ENCODE measurements at places on chromosomes 11 and 22.

GRCh38 chr11:126791446-126791845, 209.1 kb downstream of the KIRREL3 start:
- DNase-seq: no peak

DNA sequence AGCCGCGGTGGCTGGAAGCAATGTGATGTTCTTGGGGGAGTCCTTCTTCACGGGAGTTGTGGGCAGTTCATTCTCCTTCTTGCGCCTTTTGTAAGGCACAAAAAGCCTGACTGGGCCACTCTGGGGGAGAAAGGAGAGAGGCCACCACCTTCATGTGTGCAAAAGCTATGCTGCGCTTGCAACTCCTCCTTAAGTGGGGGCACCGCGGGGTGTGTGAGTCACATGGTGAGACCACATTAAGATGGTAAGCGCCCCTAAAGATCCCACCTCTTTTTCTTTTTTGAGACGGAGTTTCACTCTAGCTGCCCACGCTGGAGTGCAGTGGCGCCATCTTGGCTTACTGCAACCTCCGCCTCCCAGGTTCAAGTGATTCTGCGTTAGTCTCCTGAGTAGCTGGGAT, 14.1 kb downstream of the DEAF1 start:
- no peak for DNase-seq

DNA sequence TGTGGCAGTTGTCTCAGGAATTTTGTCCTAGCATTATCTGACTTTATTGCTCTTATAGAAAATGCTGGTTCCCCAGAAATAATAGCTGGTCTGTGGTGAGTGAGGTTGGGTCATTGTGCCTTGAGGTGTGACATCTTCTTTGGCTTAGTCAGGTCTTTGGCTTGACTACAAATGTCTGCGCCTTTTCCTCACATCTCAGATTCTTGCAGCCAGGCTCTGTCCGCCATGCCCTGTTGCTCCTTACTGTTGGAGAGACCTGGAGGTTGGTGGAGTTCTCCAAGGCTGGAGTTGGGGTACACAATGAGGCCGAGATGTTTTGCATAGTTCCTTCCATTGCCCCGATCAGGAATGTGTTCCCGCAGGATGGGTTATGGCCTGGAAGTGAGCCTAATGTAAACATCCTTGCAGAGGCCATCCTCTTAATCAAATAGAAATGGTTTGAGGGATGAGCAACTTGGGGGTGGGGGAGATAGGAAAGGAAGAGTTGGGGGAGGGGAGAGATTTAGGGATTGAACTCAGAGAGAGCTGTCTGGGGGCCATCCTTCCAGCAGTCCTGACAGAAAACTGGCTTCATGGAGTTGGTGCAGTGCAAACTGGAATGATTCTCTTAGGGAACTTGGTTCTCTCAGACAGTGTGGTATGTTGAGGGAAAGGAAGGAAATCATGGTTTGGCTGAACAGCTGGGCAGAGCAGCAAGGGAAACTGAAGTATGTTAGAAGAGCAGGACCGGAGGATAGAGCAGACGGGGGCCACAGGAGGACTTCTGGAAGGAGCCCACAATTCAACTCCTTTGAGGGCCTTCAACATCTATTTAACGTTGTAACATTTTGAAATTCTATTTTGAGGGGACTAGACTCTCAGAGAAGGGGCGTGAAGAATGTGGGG, 49.9 kb downstream of the ZBTB16 start:
- DNase-seq: no peak

- DNase-seq: peak; percentile 42
These were observed 74.5 kb upstream of the ARFGAP3 start for GRCh38 chr22:42931421-42932196.

DNA sequence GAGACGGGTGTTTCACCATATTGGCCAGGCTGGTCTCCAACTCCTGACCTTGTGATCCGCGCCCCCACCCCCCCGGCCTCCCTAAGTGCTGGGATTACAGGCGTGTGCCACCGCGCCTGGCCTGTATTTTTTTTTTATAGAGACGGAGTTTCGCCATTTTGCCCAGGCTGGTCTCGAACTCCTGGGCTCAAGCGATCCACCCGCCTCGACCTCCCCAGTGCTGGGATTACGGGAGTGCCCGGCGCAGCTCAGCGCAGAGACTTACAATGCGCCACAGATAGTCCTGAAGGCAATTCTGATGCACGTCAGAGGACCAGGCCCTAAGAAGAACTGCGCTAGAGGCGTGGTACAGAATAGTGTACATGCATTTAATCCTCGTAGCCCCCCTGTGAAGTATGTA, 587 bp upstream of the VPS51 start:
- DNase-seq: no peak

DNA sequence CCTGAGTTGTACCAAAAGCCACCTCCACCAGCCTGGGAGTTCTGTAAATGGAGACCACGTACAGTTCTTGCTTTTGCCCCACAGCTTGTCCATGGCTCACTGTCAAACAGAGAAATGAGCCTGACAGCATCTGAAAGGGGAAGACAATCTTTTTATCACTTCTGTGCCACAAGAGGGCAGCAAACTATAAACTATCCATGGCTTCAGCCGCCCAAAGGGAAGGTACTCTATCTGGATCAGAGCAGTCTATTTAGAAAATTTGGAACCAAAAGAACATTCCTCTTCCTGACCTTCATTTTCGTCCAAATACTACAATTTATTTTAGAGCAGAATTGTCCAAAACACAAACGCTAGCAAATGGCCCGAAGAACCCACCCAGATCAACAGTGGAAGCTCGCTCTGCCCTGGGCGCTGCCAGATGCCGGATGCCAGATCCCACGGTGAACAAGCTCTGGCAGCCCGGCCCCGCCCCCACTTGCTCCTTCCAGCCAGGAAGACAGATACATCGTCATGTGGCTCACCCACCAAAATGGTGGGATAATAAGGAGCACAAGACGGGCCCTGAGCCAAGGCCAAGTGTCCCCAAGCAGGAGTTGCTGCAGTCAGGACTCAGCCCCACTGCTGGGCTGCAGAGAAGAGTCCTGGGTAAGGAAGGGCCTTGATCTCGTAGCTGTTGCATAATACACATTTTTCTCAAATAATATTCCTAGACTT, 23.9 kb upstream of the SCGB1A1 start:
- DNase-seq: peak; percentile 65

GRCh38 chr22:17954200-17954859, 70.0 kb downstream of the MICAL3 start:
- no peak for DNase-seq

DNA sequence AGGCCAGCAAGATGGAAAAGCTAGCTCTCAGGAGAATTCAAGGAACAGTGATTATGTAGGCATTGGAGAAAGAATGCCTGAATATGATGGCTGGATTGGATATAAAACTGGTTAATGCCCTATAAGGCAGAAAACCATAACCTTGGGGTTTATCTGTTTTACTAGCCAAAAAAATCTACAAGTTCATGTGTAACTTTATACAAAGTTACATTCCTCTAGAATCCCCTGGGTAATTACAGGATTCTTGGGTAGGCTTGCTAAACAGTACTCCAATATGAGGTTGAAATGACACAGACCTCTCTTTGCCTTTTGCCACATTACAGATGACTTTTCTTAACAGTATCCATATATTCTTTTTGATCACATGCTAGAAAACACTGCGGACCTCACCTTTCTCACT, 26.0 kb downstream of the TSPAN18 start:
- DNase-seq: no peak

GRCh38 chr11:24560324-24560723, 63.5 kb downstream of the LUZP2 start:
- DNase-seq: no peak

DNA sequence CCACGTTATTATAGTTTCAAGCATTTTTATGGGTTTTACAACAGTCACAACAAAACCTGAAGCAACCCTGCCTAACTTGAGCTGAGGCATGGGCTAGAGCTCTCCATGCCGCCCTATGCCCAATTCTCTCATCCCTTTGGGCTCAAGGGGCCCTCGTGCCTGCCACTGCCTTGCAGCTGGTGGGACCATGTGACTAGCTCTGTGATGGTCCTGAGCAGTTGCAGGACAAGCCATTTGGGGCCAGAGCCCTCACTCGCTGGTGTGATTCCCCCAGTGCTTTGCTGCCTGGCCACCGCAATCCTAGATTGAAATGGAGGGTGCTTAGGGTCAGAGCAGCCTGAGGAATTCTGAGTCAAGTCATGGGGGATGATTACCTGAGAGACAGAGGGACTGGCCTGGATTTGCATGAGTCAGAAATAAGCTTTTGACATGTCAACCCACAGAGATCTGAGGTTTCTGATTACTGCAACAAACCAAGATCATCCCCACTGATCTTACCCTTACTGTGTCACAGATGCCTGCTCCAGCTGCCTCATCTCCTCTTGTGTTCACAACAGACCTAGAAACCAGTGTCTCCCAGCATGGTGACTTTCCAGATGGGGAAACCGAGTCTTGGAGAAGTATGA, 323.7 kb downstream of the BRD1 start:
- DNase-seq: no peak

- DNase-seq: no peak
These were observed 550.8 kb upstream of the CADM1 start for GRCh38 chr11:116055064-116055463.

DNA sequence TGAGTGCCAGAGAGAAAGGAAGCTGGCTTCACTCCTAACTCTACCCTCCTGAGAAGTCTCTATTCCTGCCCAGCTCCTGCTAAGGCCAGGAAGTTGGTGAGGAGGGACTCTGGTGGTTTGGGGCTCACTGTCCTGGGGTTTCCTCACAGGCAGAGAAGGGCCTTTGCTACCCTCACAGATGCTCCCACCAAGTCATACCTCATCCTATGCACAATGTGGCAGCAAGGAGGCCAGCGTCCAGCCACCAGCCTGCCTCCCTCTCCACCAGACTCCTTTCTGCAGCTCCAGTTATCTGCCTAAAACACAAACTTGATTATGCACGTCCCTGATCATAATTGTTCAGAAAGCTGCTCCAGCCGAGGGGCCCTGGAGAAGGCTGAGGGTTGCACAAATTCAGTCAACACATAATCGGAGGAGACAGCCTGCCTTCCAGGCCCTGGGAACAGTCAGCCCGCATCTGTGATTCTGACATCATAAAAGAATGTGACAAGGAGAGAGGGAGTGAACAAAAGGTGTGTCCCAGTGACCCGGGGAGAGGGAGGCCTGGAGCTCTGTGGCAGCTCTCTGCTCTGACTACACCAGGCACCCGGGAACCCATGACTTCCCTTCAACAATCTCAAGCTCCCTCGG, 28.8 kb downstream of the DKK3 start:
- no peak for DNase-seq

- peak; percentile 48 for DNase-seq
These were observed 99.4 kb downstream of the MIAT start for GRCh38 chr22:26756675-26757293.

DNA sequence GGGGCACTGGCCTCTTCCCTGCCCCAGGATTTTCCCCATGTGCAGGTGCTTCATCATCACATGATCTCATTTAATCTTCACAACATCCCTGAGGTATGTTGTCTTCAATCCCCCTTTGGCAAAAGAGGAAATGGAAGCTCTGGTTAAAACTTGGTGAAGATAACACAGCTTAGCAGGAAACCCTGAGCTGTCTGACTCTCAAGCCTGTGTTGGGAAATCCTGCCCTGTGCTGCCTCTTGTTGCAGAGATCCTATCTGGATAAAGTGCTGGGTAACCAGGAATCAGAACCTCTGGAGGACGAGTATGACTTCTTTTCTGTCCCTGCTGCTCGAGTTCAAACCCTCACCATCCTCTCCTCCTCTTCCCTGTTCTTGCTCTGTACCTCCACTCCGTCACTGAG, 13.1 kb upstream of the E2F8 start:
- no peak for DNase-seq

DNA sequence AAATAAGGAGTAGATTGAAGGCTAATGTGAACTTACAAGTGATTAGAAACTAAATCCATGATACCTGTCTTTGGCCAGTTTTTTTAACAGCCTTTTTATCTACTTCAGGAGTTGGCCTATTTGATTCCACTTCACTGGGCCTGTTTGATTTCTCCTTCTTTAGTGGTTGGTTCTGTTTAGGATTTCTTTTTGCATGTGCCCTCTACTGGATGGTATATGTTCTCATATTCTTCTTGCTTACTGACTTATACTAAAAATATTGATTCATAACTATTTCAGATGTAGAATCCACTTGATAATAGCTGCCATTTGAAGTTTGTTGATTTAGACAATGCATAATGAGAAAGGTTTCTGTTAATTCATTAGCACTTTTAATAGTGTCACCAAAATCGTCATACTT, 53.9 kb downstream of the USP47 start:
- DNase-seq: no peak

DNA sequence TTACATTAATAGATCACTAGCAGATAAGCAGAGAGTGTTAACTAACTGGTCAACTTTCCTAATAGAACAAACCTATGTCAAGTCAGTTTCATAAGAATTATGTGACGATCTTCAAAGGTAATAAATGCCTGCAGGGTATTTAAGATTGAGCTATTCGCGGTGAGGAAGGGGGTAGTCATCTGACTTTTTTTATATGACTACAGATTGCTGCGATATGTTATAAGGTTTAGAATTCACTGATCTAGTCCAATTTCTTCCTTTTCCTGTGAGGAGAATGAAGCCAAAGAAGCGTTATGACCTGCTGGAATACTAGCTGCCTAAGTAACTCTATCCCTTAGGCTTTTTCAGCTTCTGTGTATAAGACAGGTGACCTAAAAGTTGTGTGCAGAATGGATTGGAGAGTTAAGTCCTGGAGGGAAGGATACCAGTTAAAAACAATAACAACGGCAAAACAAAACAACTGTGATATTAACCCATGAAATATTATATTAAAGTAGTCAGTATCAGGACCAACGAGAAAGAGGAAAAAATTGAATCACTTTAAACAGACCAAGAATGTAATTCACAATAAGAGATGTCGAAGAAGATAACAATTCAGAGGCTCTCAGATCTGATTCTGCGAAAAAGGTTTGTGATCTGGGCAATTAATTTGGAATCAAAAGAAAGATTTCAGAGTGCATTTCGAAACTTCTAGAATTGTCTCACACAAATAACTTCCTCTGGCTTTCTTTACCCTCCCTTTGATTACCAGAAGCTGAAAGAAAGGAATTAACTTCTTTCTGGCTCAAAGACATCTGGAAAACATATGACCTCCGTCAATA, 630 bp downstream of the CASP4 start:
- DNase-seq: no peak

DNA sequence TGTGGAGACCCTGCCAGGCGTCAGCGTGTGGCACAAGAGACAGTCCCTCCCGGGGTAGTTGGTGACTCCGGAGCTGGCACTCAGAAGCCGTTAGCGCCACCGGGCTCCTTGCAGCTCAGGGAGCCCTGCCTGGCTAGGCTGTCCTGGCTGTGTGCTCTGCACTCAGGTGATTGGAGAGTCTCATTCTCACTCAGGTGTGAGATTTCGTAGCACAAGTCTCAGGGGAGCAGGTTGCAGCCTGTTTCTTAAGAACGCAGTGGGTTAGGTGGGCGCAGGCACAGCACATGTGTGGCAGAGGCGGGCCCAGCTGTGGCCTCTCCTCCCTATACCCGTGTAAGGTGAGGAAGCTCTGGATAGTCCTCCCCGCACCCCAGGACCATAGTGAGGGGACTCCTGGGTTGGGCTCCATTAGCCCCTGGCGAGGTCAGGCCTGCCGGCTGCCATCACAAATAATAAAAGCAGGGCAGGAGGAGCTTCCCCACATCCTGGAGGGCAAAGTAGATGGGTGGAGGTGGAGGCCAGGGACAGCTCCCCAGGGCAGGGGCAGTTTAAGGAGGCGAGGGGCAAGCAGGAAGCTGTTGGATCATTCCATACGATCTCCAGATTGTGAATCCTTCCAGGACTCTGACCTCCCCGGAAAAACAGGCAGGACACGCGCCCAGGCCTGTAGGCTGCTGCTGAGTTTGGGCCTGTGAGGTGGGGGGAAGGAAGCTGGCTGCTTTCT, 39.4 kb downstream of the SBF1 start:
- no peak for DNase-seq

- no peak for DNase-seq
These were observed 132.7 kb upstream of the DDI1 start for GRCh38 chr11:103903621-103904323.

GRCh38 chr22:37284126-37284804, 2.0 kb downstream of the CYTH4 start:
- DNase-seq: no peak
